ENCODE measurements at places on chromosomes 12 and 14.

DNA sequence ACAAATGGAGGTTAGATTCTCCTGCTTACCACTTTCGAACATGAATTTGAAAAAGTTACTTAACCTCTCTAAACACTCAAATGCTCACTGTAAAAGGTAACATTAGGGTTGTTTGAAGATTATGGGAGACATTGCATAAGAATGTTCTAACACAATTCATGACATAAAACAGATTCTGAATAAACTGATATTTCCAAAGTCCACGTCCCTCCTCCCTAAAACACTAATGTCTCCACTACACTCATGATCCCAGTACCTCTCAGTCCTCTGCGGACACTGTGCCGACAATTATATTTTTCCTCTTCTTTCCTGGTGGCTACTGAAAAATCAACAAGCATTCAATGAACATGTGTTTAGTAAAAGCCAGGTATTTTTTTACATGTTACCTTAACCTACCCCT lies 18.8 kb upstream of the IAPP start:
- no peak for DNase-seq

DNA sequence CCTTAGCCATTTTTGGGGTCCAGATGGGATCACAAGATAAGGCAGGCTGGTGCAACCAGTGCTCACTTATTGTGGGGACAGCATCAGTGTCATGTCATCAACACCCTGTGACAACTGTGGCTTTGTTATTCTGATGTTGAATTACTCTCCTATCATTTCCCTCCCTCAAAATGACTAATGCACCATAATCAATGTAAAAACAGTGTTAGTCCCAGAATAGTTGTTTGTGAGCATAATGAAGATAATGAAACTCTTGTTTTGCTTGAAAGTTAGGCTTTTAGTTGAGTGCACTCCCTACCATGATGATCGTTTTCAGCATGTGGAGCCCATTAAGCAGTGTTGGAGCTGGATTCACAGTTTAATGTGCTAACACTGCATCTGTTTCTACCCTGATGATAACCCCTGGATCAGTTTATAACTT lies 151.4 kb downstream of the TMTC2 start:
- DNase-seq: no peak

DNA sequence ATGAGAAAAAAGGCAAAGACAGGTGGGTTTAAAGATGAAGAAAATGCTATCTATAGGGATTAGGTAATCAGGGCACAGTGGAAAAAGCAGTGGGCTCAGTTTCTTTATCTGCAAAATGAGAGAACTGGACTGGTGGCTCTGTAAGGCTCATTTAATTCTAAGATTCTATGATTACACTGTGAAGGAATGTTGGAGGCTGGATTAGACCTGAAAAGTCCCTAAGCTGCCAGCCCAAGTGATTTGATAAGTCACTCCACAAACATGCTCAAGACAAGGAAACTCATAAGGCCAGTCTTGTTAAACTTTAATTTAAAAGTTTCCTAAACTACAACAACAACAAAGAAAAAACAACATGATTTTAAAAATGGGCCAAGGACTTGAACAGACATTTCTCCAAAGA lies 75.1 kb downstream of the DCAF5 start:
- DNase-seq: no peak

DNA sequence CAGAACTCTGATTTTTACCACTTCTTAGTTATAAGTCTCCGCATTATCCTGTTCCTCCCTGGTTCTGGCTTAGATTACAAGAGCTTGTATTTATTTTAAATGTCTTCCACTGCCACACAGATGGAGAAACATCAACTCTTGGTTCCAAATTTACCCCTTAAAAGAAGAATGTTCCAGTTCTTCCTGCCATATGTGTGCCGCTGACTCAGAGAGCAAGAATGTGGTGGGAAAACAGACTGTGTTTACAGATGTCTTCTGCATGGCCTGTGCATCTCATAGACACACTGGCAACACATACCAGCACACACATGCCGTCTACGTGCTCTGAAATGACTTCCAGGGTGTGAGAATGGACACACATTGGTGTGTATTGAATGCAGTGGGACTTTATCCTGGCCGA lies 383.0 kb downstream of the LRIG3 start:
- peak; percentile 72 for DNase-seq

DNA sequence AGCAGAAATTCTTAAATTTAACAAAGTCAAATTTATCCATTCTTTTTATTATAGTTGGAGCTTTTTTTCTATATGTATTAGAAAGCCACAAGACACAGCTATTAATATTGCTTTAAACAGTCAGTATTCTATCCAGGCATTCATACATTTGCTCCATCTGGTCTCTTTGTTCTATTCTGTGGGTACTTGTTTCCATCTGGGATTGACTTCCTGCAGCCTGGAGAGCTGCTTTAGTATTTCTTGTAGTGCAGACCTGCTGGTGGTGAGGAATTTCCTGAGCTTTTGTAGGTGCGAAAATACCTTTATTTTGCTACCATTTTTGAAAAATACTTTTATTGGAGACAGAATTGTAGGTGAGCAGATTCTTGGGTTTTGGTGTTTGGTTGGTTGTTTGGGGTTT lies 29.0 kb downstream of the CCDC60 start:
- DNase-seq: no peak

DNA sequence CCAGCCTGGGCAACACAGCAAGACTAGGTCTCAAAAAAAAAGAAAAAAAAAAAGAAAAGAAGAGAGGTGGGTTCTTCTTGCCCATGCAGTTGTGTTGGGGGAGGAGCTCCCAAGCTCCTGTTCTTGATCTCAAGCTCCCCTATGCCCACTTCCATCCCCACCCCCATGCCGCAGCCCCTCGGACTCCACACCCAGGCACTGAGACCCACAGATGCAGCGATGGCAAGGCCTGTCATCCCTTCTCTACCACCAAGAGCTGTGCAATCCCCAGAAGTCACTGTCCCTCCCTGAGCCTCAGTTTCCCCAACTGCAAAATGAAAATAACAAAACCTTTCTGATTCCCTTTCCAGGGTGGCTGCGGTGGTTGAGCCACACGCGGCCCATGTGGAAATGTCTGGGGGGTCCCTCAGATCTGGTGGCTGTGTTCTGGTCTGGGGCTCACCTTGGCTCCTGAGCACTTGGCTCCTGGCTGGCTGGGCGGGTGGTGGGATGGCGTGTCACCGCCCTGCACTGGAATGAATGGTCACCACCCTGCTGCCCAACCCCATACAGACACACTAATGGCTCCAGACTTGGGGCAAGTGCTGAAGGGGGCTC lies 22.6 kb upstream of the KIF26A start:
- DNase-seq: no peak

- DNase-seq: no peak
Measured at GRCh38 chr12:43038991-43039390, 449.4 kb upstream of the PRICKLE1 start.

GRCh38 chr12:3289702-3290101 lies 201.3 kb upstream of the PRMT8 start:
- DNase-seq: no peak

- no peak for DNase-seq
Measured at GRCh38 chr14:59678352-59678751, 101.7 kb upstream of the CCDC175 start.

GRCh38 chr14:55387121-55387520 lies 24.5 kb downstream of the ATG14 start:
- no peak for DNase-seq

DNA sequence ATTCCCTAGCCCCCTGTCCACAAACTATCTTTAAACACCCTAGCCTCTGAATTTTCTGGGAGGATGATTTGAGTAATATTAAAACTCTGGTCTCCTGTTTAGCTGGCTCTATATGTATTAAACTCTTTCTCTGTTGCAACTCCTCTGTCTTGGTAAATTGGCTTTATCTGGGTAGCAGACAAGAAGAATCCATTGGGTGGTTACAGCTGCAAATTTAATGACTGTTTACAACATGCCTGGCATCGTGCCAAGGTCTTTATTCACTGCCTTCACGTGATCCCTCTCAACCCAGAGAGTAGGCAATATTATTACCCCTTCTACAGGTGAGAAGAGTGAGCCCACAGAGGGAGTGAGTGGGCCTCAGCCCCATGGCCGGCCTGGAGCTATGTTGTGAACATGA lies 77.8 kb upstream of the MYL2 start:
- no peak for DNase-seq

DNA sequence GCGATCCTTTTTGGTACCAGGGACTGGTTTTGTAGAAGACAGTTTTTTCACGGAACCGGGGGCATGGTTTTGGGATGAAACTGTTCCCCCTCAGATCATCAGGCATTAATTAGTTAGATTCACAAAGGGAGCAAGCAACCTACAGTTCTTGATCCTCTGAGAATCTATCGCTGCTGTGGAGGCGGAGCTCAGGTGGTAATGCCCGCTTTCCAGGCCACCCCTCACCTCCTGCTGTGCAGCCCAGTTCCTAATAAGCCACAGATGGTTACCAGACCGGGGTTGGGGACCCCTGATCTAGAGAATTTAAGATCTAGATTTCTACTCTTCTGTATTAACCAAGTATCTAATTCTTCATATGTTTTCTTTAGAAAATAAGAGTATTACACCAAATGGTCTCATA lies 4.8 kb downstream of the ARHGAP5 start:
- no peak for DNase-seq

GRCh38 chr12:24697769-24698168 lies 251.1 kb downstream of the BCAT1 start:
- no peak for DNase-seq

DNA sequence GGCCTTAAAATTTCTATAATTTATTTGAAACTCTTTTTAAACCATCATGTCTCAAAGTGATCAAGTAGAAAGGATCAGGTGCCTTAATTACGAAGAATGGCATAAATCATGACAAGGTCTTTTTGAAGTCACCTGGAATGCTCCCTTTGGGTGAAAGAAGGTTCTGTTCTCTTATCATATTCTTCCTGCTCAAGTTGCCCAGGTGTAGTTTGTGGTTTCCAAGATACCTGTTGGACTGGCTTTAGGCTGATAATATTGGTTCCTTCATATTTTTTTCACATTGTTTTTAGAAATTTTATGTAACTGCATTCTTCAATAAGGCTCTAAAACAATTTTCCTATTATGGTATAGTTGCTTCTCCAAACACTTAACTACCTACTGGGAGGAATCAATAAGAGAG lies 29.2 kb downstream of the RASSF3 start:
- DNase-seq: no peak

- DNase-seq: no peak
Measured at GRCh38 chr14:101552786-101553231, 8.5 kb upstream of the DIO3 start.

DNA sequence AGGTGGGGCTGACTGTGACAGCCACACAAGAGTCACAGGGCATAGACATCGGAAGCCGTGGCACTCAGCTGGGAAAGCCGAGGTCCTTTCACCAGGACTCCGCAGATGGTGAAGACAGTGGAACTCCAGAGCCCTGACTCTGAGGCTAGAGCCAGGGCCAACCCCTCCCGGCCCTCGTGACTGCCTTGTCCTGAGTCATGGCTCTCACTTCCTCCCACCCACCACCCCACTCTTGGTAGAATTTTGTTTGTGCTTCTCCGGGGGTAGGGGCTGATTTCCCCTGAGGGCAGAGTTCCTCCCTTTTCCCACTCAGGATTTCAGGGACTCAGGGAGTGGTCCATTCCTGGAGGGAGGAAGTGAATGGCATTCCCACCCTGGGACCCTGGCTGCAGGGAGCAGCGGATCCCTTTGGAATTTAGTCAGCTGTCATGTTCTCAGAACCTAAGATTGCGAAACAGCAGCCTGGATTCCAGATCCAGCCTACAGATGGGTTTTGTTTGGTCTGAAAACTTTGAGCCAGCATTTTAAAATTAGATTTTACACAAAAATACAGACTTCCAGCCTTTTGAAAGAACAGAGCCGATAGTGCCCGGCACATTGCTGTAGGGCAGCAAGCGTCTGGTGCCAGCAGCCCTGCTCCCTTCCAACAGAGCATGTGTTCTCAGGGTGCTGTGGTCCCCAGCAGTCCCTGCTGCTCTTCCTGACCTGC lies 50.7 kb downstream of the TPCN1 start:
- DNase-seq: peak; percentile 52

DNA sequence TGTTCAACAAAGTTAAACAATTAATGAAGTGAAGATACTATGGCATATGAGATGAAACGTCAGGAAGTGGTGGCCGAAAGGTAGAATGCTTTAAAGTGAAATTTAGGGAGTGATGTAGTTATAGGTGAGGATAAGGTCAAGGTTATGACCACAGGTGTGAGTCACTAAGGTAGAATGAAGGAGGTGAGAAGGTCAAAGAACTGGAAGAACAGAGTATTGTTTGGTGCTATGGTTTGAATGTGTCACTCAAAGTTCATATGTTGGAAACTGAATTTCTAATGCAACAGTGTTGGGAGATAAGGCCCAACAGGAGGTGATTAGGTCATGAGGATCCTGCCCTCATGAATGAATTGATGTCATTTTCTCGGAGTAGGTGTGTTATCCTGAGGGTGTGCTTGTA lies 293.6 kb downstream of the NELL2 start:
- no peak for DNase-seq

DNA sequence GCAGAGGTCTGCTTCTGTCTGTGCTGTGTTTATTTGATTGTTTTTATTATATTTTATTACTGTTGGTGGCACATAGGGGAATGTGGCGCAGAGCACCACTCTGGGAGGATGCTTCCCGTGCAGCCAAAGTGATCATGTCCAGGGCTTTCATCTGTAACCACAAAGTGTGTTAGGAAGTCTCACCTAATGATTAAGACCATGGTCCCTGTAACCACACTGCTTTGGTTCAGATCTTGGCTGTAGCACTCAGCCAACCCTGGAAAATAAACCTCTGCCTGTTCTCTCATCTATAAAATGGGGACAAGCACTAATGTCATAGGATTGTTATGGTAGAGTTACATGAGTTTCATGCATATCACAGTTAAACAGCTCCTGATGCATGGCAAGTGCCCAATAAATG lies 1.9 kb downstream of the RESF1 start:
- no peak for DNase-seq

DNA sequence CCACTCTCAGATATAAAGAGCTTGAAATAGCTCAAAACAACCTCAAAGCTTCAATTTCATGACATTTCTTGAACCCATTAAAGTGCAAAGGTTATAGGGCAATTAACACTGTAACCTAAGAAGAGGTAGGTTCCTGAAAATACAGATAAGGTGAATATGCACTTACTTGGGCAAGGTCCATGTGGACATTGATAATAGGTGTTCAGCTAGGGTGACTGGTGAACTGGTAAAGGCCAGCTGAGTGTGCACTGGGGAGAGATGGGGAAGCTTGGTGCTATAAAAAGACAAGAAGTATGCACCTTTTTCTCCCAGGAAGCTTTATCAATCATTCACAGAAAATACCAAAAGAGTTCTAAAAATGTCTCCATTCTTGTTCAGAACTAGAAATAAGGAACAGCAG lies 418.6 kb downstream of the SLC16A7 start:
- DNase-seq: no peak

GRCh38 chr12:46259071-46259470 lies 9.8 kb downstream of the SLC38A1 start:
- DNase-seq: no peak

- no peak for DNase-seq
Measured at GRCh38 chr12:117472983-117473382, 111.6 kb upstream of the NOS1 start.
